ENCODE measurements at places on chromosomes 6 and 20. TPM values are rescaled to one million over a fixed set of nuclear protein-coding genes. Genes with fewer than 3 reads are reported as not detected.

- DNase-seq: no peak
Observed at GRCh38 chr6:31287619-31288018, 15.7 kb upstream of the HLA-C start.

GRCh38 chr20:316316-317068, 8.9 kb upstream of the SOX12 start:
- no peak for DNase-seq

GRCh38 chr20:3150908-3151307, 8.8 kb downstream of the FASTKD5 start:
- DNase-seq: no peak

DNA sequence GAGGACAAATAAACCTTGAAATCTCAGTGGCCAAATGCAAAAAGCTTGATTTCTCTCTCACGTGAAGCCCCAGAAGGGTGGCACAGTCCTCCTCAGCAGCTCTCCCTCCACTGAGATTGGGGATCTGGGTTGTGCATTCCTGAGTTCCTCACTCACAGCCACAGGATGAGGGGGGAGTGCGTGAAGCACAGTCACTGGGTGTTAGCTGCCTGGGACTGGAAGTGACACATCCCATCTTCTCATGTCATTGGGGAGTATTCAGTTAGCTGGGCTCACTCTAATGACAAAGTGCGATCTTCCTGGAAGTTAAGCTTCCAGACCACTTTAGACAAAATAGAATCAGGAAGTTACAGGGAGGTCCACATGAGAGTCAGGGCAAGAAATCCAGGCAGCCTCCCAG, 192.2 kb upstream of the LRFN2 start:
- no peak for DNase-seq

DNA sequence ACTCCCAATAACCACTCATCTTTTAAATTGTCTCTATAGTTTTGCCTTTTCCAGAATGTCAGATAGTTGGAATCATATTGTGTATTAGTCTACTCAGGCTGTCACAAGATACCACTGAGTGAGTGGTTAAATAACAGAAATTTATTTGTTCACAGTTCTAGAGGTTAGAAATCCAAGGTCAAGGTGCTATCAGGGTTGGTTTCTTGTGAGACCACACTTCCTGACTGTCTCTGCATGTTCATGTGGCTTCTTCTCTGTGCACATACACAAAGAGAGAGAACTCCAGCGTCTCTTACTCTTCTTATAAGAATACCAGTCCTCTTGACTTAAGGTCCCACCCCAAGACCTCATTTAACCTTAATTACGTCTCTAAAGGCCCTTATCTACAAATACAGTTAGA, 23.9 kb upstream of the PRSS35 start:
- DNase-seq: no peak

DNA sequence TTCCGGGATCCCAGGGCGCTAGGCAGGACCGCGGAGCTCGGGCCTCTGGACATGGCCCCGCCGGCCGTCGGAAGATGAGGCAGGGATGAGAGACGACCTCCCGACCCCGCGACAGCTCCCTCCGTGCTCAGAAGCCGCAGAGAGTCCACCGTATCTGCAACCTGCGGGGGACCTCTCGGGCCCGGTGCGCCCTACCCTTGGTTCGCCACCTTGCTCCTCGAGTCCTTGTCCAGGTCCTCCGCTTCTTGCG, 301 bp downstream of the PPP1R3D start:
- DNase-seq: no peak

- peak; percentile 6 for DNase-seq
Observed at GRCh38 chr6:125300992-125301434, 754 bp downstream of the HDDC2 start.

ESF1 gene
- total RNA-seq: 22.8 TPM

DNA sequence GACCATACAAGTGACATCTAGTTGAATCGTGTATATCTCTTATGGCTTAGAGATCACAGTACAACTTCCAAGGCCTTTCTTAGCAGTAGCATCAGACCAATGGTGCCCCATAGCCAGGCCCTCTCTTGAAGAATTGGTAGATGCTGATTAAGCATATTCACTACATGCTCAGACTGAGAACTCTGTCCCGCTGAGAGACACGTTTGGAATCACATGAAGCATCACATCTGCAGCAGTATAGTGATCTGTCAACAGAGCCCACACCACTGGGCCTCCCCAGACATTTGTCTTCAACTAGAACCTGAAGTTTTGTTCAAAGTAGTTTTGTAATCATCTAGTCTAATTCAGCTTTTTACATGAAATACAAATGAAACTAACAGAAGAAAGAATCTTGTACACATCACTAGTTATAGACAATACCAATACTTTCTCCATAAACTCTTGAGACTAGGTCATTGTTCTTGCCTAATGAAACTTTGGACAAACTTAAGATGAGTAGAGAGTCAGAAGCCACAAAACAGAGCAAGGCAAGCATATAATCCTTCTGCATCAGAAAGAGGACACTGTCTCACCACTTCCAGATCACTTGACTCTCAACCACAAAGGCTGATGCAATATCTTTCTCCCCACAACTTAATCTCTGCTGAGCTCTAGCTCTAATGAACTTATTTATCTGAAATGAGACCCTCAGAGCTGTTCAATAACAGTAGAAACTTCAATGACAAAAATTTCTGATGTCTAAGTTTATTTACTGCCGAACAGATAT, 182.7 kb downstream of the TBX18 start:
- peak; percentile 88 for DNase-seq

DNA sequence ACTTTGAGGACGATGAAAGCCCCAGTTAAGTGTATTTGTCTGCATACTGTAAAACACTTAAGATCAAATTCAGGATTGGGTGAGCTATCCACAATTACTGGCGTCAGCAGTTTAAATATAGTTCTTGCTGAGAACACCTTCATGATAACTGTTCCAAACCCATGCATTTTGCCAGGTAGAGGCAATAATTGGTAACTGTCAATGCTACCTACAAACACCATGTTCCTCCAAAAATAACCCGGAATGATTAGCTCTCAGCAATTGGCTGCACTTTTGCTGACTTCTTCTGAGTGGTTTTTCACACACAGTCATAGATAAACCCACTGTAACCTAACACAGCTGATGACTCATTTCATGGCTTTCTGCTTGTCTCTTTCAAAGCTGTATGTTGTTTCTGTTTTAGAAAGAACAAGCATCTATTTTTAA, 1358.6 kb upstream of the GJE1 start:
- DNase-seq: peak; percentile 27

DNA sequence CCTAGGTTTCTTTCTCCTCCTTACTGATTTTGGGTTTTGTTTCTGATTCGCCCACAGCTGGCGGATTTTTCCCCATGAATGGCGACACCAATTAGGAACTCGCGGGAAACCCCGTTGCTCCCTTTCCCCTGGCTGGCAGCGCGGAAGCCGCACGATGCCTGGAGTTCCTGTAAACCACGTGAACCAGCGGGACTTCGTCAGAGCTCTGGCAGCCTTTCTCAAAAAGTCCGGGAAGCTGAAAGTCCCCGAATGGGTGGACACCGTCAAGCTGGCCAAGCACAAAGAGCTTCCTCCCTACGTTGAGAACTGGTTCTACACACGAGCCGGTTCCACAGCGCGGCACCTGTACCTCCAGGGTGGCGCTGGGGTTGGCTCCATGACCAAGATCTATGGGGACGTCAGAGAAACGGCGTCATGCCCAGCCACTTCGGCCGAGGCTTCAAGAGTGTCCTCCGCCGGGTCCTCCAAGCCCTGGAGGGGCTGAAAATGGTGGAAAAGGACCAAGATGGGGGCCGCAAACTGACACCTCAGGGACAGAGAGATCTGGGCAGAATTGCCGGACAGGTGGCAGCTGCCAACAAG, 3.2 kb upstream of the SEC23B start:
- DNase-seq: no peak

Data from SK-MEL-5 (cell line).